ENCODE measurements at places on chromosomes 4 and X.

DNA sequence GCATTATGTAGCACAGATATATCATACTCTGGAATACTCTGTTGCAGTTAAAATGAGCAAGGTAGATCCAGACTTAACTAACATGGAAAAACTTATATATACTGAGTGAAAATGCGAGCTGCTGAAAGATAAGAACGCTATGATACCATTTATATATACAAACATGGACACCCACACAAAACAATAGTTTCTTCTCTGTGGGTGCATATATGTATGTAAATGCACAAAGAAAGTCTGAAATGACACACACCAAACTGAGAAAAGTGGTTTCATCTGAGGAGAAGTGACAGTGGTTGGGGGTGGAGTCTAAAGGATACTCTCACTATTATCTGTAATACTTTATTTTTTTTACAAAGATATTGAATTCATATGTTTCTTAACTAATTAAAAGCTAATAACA is 12.2 kb upstream of the FGF2 start:
- no peaks in the 10 kb centered on the region for H3K4me1 ChIP-seq
- H3K27me3 ChIP-seq: no peaks in the 10 kb centered on the region
- no peak for DNase-seq

DNA sequence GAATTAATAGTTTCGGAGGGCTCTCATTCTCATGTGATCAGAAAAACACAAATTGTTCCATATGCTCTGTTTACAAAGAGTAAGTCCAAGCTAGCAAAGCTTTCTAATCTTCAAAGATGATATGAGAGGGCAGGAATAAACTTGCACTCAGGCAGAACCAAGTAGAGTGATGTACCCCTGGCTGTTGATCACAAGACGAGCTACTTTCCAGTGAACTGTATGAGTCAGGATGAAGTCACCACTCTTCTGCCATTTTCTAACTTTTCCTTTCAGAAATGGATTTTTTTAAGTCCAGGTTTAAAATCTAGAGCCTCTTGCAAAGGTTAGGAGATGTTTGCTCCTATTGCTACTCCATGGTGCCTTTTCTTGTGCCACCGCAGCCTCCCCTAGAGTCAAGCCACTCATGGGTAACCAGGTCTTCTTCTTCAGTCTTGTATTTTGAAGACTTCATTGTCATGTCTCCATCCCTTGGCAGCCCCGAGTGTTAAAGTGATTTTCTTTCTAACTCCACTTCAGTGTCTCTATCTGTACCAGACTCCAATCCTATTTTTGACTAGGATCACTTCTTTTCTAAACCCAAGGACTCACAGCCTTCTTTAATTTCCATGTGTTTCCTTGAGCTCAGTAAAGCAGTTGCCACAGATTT is 171.9 kb upstream of the GALNT7 start:
- H3K36me3 ChIP-seq: no peaks in the 10 kb centered on the region
- H3K4me1 ChIP-seq: peaks cover 22% of the 10 kb centered on the region
- no peak for DNase-seq
- no peaks in the 10 kb centered on the region for H3K27me3 ChIP-seq

GRCh38 chr4:53196882-53197771 is 168.7 kb downstream of the SCFD2 start:
- no peaks in the 10 kb centered on the region for H3K27me3 ChIP-seq
- H3K4me3 ChIP-seq: no peak overlapping the region
- H3K4me1 ChIP-seq: no peaks in the 10 kb centered on the region
- DNase-seq: no peak

DNA sequence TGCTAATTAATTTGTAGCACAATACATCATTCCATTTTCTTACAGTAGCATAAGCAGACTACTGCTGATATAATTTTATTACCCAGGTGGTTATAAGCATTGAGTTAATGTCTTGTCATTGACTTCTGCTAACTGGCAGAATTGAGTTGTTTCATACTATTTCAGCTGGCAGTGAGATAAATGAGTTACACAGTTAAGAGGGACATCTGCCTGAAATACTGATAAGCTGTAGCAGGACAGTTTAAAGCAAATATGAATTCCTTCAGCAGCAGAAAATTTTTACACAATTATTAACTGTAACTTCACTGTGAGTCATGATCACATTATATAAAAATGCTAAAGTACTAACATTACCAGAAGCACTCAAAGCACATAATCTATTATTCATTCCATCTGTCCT is 326.8 kb downstream of the INPP4B start:
- no peaks in the 10 kb centered on the region for H3K27me3 ChIP-seq
- no peak overlapping the region for H3K27ac ChIP-seq
- no peaks in the 10 kb centered on the region for H3K4me1 ChIP-seq
- no peak for DNase-seq
- no peaks in the 10 kb centered on the region for H3K36me3 ChIP-seq

GRCh38 chrX:771536-771935 is 140.9 kb downstream of the SHOX start:
- H3K4me3 ChIP-seq: no peak overlapping the region
- H3K4me1 ChIP-seq: no peaks in the 10 kb centered on the region
- no peak for DNase-seq
- H3K27ac ChIP-seq: no peak overlapping the region
- no peaks in the 10 kb centered on the region for H3K27me3 ChIP-seq
- no peaks in the 10 kb centered on the region for H3K36me3 ChIP-seq

- no peaks in the 10 kb centered on the region for H3K36me3 ChIP-seq
- no peak overlapping the region for H3K27ac ChIP-seq
- H3K4me3 ChIP-seq: no peak overlapping the region
- no peaks in the 10 kb centered on the region for H3K27me3 ChIP-seq
Observed at GRCh38 chr4:134539729-134540231, 338.2 kb upstream of the PABPC4L start.

GRCh38 chr4:134624365-134624764 is 422.8 kb upstream of the PABPC4L start:
- no peaks in the 10 kb centered on the region for H3K27me3 ChIP-seq
- no peaks in the 10 kb centered on the region for H3K36me3 ChIP-seq
- no peak overlapping the region for H3K27ac ChIP-seq
- H3K4me1 ChIP-seq: no peaks in the 10 kb centered on the region

GRCh38 chr4:127622621-127622920 is 10.2 kb upstream of the INTU start:
- H3K4me1 ChIP-seq: peaks cover 9% of the 10 kb centered on the region
- H3K4me3 ChIP-seq: peak overlapping the region; percentile 42
- no peaks in the 10 kb centered on the region for H3K36me3 ChIP-seq
- peaks cover 3% of the 10 kb centered on the region for H3K27me3 ChIP-seq
- DNase-seq: no peak

GRCh38 chr4:37666625-37667071 is 19.5 kb downstream of the RELL1 start:
- H3K4me3 ChIP-seq: no peak overlapping the region
- H3K36me3 ChIP-seq: no peaks in the 10 kb centered on the region
- H3K27ac ChIP-seq: peak overlapping the region; percentile 70
- no peaks in the 10 kb centered on the region for H3K27me3 ChIP-seq
- peaks cover 45% of the 10 kb centered on the region for H3K4me1 ChIP-seq

DNA sequence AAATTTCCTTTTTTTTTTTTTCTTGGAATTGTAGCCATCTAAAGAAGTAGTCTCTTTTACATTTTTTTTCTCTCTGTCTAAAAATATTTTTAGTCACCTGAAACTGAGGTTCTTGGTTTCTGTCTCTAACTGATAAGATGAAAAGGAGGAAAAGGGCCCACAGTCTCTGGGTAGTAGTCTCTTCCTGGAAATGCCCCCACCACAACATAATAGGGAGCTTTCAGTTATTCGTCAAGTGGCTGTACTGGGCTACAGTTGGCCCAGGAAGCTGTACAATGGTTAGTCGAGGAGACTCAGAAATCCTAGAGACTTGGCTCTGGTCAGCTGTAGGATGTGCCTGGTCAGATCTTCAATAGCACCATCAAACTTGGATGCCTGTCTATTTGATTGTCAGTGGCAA is 163.4 kb downstream of the ACTRT1 start:
- H3K4me1 ChIP-seq: no peaks in the 10 kb centered on the region
- no peak overlapping the region for H3K4me3 ChIP-seq
- H3K36me3 ChIP-seq: no peaks in the 10 kb centered on the region
- DNase-seq: no peak
- no peak overlapping the region for H3K27ac ChIP-seq
- no peaks in the 10 kb centered on the region for H3K27me3 ChIP-seq

DNA sequence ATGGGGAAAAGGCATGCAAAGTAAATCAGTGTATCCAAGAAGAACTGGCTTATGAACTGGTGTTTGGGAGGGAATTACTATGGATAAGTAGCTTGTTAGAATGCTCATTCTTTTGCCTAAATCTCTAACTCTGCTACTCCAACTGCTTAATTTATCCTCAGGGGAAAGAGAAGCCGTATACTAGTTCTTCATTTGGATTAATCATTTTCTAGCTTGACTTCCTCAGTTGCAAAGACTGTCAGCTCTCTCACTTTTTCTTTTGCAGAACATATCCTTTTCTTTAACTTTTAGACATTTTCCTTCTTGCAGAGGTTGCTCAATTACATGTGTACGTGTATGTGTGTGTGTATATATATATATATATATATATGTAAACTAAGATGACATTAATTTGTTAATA is 21.9 kb downstream of the GPRIN3 start:
- no peaks in the 10 kb centered on the region for H3K27me3 ChIP-seq
- no peak for DNase-seq
- H3K4me3 ChIP-seq: no peak overlapping the region
- no peaks in the 10 kb centered on the region for H3K4me1 ChIP-seq
- no peaks in the 10 kb centered on the region for H3K36me3 ChIP-seq
- H3K27ac ChIP-seq: no peak overlapping the region

- no peak overlapping the region for H3K27ac ChIP-seq
- no peak overlapping the region for H3K4me3 ChIP-seq
- H3K4me1 ChIP-seq: no peaks in the 10 kb centered on the region
- no peak for DNase-seq
- H3K27me3 ChIP-seq: no peaks in the 10 kb centered on the region
- H3K36me3 ChIP-seq: no peaks in the 10 kb centered on the region
Observed at GRCh38 chrX:56385336-56385735, 153.2 kb downstream of the KLF8 start.

DNA sequence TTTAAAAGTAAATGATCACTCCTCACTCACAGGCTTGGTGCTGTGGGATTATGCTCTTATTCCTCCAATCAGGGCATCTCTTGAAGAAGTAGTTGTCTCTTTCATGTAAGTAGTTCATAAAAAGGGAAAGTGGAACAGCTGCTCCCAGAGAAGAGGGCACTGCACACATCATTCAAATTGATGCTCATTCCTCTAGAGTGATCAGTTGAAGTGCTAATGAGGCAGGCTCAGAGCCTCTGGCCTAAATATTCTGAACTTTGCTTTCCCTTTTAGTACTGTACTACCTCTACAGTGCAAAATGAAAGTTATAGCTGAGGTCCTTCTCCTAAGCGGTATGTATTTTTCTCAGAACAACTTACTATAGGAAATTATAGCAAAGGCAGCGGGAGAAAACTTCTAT is 1453.1 kb downstream of the ARAP2 start:
- H3K4me3 ChIP-seq: no peak overlapping the region
- no peak for DNase-seq
- H3K4me1 ChIP-seq: no peaks in the 10 kb centered on the region
- no peak overlapping the region for H3K27ac ChIP-seq

- no peak for DNase-seq
- H3K4me1 ChIP-seq: no peaks in the 10 kb centered on the region
Observed at GRCh38 chr4:153643406-153644383, 40.4 kb upstream of the TLR2 start.

GRCh38 chr4:139603576-139604410 is 47.8 kb upstream of the SETD7 start:
- no peaks in the 10 kb centered on the region for H3K27me3 ChIP-seq
- H3K36me3 ChIP-seq: no peaks in the 10 kb centered on the region
- H3K4me1 ChIP-seq: no peaks in the 10 kb centered on the region
- no peak overlapping the region for H3K27ac ChIP-seq

DNA sequence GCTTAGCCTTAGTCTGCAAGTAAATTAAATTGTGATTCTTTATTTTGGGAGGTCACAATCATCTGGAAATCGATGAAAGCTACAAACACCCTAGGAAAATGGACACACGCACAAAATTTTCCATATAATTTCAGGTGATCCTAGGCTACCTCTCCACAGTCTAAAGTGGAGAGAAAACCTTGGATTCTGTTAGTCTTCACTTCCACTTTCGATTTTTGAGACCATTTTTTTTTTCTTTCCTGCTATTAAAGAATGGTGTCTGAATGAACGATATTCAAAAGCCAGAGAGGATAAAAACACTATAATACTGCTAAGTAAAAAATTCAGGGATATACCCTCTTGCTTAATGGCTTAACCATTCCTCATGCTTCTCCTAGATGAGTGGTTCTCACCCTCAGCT is 1.7 kb downstream of the FBXL5 start:
- no peaks in the 10 kb centered on the region for H3K27me3 ChIP-seq
- H3K4me3 ChIP-seq: peak overlapping the region; percentile 77
- no peak for DNase-seq
- no peaks in the 10 kb centered on the region for H3K36me3 ChIP-seq
- peaks cover 57% of the 10 kb centered on the region for H3K4me1 ChIP-seq

- H3K4me1 ChIP-seq: peaks cover under 1% of the 10 kb centered on the region
- no peak for DNase-seq
- H3K27ac ChIP-seq: no peak overlapping the region
- no peaks in the 10 kb centered on the region for H3K36me3 ChIP-seq
Observed at GRCh38 chrX:77788050-77788449, 2.0 kb upstream of the ATRX start.

DNA sequence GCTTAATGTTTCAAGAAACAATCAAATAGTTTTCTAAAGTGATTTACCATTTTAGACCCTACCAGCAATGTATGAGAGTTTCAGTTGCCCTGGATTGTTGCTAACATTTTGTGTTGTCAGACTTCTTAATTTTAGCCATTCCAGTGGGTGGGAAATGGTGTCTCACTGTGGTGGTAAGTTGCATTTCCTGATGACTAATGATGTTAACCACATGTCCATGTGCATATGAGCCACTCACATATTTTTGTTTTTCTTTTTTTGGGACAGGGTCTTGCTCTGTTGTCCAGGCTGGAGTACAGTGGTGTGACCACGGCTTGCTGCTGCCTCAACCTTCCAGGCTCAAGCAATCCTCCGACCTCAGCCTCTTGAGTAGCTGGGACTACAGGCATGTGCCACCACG is 48.3 kb downstream of the MED28 start:
- no peak for DNase-seq
- H3K4me3 ChIP-seq: no peak overlapping the region
- no peak overlapping the region for H3K27ac ChIP-seq
- no peaks in the 10 kb centered on the region for H3K36me3 ChIP-seq
- no peaks in the 10 kb centered on the region for H3K27me3 ChIP-seq

DNA sequence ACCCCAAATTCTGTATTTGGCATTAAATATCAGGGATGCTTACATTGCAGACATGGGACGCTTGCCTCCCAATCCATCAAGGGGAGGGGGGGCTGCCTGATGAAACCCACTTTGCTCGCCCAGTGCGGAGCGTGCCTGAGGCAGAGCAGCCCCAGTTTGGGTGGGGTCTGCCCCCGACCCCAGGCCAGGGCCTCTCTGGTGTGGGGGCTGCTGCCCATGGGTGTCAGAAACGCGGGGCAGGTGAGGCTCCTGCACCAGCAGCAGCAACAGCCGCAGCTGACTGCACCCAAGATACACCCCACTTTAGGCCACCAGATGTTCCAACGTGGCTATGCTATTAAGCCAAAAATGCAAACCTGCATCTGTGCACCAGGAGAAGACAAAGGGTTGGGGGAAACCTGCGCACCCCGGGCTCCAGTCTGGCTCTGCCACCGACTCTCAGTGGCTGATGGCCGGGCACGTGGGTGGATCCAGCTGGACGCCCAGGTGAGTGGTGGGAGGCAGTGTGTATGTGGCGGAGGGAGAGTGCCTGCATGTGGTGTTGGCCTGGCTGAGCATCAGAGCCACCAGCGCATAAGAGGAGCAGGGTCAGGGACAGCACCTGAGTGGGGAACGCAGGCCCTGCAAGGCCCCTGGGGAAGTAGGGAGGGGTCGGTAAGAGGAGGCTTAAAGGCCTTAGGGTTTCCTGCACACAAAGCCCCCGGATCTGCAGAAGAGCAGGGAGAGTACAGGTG is 86.2 kb downstream of the ABLIM2 start:
- H3K27ac ChIP-seq: no peak overlapping the region
- H3K36me3 ChIP-seq: no peaks in the 10 kb centered on the region
- no peaks in the 10 kb centered on the region for H3K4me1 ChIP-seq
